ENCODE measurements at places on chromosomes 6 and 20.

DNA sequence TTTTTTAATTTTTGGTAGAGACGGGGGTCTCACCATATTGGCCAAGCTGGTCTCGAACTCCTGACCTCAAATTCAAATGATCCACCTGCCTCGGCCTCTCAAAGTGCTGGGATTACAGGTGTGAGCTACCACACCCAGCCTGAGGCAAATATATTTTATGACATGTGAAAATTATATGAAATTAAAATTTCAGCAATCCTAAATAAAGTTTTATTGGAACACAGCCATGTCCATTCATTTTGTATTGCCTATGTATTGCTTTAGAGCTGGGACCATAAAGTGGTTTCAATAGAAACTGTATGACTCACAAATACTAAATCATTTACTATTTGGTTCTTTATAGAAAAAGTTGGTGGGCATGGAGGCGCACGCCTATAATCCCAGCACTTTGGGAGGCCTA lies 32.0 kb upstream of the GCM1 start:
- no peaks in the 10 kb centered on the region for H3K36me3 ChIP-seq
- H3K27ac ChIP-seq: no peak overlapping the region
- peaks cover 2% of the 10 kb centered on the region for H3K4me1 ChIP-seq
- no peak for DNase-seq
- no peak overlapping the region for H3K4me3 ChIP-seq
- H3K27me3 ChIP-seq: no peaks in the 10 kb centered on the region

DNA sequence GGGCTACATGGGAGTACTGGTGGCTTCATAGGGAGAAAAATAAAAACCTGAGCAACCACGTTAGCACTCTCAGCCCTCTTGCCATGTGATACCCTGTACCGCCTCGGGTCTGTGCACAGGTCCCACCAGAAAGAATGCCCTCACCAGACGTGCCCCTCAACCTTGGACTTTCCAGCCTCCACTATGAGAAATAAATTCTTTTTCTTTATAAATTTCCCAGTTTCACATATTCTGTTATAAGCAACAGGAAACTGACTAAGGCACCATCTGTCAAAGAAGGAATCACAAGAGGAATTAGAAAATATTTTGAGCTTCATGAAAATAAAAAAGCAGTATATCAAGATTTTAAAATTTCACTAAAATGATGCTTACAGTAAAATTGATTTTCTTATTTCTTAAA lies 168.4 kb upstream of the BMP5 start:
- no peak for DNase-seq
- H3K27ac ChIP-seq: no peak overlapping the region
- no peaks in the 10 kb centered on the region for H3K4me1 ChIP-seq
- no peaks in the 10 kb centered on the region for H3K27me3 ChIP-seq
- no peak overlapping the region for H3K4me3 ChIP-seq

GRCh38 chr6:28003661-28004060 lies 46.6 kb downstream of the OR2B6 start:
- no peak for DNase-seq
- no peak overlapping the region for H3K27ac ChIP-seq
- no peaks in the 10 kb centered on the region for H3K36me3 ChIP-seq
- H3K4me3 ChIP-seq: no peak overlapping the region

- H3K36me3 ChIP-seq: no peaks in the 10 kb centered on the region
- DNase-seq: no peak
- no peaks in the 10 kb centered on the region for H3K27me3 ChIP-seq
- H3K4me3 ChIP-seq: no peak overlapping the region
- no peak overlapping the region for H3K27ac ChIP-seq
Measured at GRCh38 chr6:55997223-55997874, 122.0 kb upstream of the BMP5 start.

DNA sequence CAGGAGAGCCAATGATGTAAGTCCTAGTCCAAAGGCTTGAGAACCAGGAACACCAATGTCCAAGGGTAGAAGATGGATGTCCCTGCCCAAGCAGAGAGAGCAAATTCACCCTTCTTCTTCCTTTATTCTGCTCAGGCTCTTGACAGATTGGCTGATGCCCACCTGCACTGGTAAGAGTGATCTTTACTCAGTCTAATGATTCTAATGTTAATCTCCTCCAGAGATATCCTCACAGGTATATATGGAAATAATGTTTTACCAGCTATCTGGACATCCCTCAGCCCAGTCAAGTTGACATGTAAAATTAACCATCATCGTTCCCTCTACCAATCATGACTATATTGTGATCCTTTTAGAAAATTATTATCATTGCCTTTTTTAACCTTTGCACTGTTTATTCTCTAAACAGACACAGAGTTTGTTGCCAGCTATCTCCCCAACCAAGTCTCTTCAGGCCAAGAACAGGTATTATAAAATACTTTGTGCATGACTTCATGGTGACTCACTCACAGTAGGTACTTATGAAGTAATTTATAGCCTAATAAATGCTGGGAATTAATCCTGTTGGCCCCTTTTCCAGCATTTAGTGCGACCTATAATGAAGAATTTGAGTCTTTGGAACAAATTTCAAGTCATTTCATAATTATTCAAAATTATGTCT lies 26.2 kb upstream of the TSHZ2 start:
- peaks cover 2% of the 10 kb centered on the region for H3K4me1 ChIP-seq
- H3K36me3 ChIP-seq: no peaks in the 10 kb centered on the region
- H3K27ac ChIP-seq: no peak overlapping the region
- DNase-seq: no peak
- no peak overlapping the region for H3K4me3 ChIP-seq

- no peak overlapping the region for H3K27ac ChIP-seq
- DNase-seq: no peak
- H3K4me1 ChIP-seq: no peaks in the 10 kb centered on the region
- no peaks in the 10 kb centered on the region for H3K27me3 ChIP-seq
- H3K4me3 ChIP-seq: no peak overlapping the region
- H3K36me3 ChIP-seq: no peaks in the 10 kb centered on the region
Measured at GRCh38 chr6:170047823-170048222, 243.1 kb downstream of the DLL1 start.

- no peak for DNase-seq
- H3K36me3 ChIP-seq: no peaks in the 10 kb centered on the region
- H3K27ac ChIP-seq: no peak overlapping the region
- no peaks in the 10 kb centered on the region for H3K4me1 ChIP-seq
Measured at GRCh38 chr6:3609388-3609787, 142.1 kb downstream of the PXDC1 start.

- no peaks in the 10 kb centered on the region for H3K4me1 ChIP-seq
- no peak for DNase-seq
- no peak overlapping the region for H3K4me3 ChIP-seq
- H3K27me3 ChIP-seq: no peaks in the 10 kb centered on the region
Measured at GRCh38 chr20:32871627-32872160, 13.0 kb downstream of the EFCAB8 start.

GRCh38 chr6:158737710-158738615 lies 81.2 kb downstream of the EZR start:
- H3K27ac ChIP-seq: no peak overlapping the region
- H3K4me3 ChIP-seq: no peak overlapping the region
- no peaks in the 10 kb centered on the region for H3K4me1 ChIP-seq

- peak overlapping the region; percentile 78 for H3K4me3 ChIP-seq
- no peaks in the 10 kb centered on the region for H3K27me3 ChIP-seq
- DNase-seq: no peak
- H3K36me3 ChIP-seq: peaks cover 6% of the 10 kb centered on the region
Measured at GRCh38 chr20:25622450-25623224, 1.2 kb downstream of the NANP start.

DNA sequence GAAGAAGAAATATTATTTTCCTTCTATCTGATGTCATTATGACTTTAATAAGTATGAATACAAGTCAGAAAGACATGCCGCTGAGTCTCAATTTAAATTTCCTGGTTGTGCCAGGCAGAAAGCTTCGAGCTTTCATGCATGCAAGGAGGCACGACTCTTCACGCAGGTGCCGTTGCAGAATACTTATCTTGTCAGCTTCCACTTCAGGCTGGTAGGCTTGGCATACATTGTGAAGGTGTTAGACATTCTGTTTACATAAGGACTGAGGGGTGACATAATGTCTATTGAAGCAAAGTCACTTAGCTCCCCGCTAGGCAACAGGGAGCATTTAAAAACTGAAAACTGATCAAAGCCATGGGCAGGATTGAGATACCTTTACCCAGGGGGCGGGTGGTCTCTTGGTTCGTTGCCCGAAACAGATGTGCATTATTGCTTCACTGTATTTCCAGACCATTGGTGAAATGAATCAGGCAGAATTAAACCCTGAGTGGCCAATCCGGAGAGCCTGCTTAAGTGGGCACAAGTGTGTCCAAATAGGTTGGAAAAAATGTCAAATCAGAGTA lies 16.4 kb downstream of the BMP6 start:
- DNase-seq: no peak
- no peak overlapping the region for H3K4me3 ChIP-seq
- no peaks in the 10 kb centered on the region for H3K36me3 ChIP-seq
- peaks cover 17% of the 10 kb centered on the region for H3K27me3 ChIP-seq
- no peak overlapping the region for H3K27ac ChIP-seq
- H3K4me1 ChIP-seq: no peaks in the 10 kb centered on the region

GRCh38 chr6:88867841-88868731 lies 95.3 kb downstream of the RNGTT start:
- H3K27ac ChIP-seq: no peak overlapping the region
- no peaks in the 10 kb centered on the region for H3K27me3 ChIP-seq
- no peak overlapping the region for H3K4me3 ChIP-seq

GRCh38 chr20:23022849-23023248 lies 12.3 kb upstream of the SSTR4 start:
- no peak overlapping the region for H3K27ac ChIP-seq
- H3K4me3 ChIP-seq: no peak overlapping the region
- DNase-seq: no peak
- H3K4me1 ChIP-seq: no peaks in the 10 kb centered on the region

DNA sequence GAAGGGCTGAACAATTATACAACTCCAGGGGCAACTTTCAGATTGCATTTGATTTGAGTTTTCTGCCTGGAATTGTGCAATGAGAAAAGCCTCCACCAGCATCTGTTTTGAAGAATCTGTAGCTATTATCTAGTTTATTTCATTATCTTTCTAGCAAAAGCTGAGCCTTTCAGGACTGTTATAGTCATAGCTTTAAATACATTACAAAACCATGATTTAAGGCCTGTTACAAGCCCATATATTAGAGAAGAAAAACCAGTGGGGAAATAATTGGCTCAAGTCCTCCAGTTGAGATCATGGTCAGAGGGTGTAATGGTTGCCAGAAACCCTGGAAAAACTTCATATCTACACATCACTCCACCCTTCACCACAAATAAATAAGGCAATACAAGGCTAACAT lies 676.2 kb downstream of the HDGFL1 start:
- H3K4me1 ChIP-seq: no peaks in the 10 kb centered on the region
- no peaks in the 10 kb centered on the region for H3K27me3 ChIP-seq
- no peak for DNase-seq
- H3K4me3 ChIP-seq: no peak overlapping the region

DNA sequence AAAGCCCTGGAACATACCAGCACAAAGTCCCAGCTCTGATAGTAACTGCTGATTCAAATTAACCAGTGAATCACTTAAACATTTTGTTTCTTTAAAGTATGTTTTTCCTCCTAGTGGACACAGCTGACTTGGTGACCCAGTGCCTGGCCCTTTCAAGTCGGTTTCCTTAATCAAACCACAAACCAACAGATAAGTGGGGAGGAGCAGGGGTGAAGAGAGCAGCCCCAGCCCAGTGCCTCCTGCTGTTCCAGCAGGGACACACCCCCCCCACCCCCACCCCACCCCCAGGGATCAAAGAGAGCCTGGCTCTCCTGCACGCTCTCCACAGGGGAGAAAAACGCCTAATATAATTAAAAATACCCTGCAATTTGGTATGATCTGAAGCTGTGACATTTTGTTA lies 55.4 kb upstream of the TBXT start:
- peaks cover 8% of the 10 kb centered on the region for H3K4me1 ChIP-seq
- peaks cover 26% of the 10 kb centered on the region for H3K27me3 ChIP-seq
- no peaks in the 10 kb centered on the region for H3K36me3 ChIP-seq
- H3K27ac ChIP-seq: no peak overlapping the region
- H3K4me3 ChIP-seq: no peak overlapping the region
- DNase-seq: no peak

DNA sequence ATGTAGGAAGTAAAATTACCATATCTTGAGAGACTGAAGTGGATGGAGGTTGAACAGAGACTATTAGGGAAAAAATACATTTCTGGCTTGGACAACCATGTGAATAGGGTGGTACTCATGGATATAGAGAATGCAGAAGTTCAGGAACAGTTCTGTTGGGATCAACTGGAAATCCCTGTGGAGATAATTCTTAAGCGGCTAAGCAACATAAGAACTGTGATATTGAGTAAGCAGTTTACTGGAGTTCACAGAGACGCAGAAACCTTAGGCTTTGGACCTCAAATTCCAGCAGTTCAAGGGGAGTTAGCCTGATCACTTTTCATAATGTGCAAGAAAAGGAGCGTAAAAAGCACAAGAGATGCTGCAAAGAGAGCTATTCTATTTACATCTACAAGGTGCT lies 23.6 kb upstream of the SLC17A4 start:
- peaks cover 36% of the 10 kb centered on the region for H3K27me3 ChIP-seq
- no peaks in the 10 kb centered on the region for H3K36me3 ChIP-seq
- H3K27ac ChIP-seq: no peak overlapping the region
- H3K4me3 ChIP-seq: no peak overlapping the region
- H3K4me1 ChIP-seq: no peaks in the 10 kb centered on the region

GRCh38 chr6:10838794-10839333 lies 525 bp upstream of the MAK start:
- H3K27ac ChIP-seq: peak overlapping the region; percentile 98
- DNase-seq: peak; percentile 63
- peak overlapping the region; percentile 73 for H3K4me3 ChIP-seq
- peaks cover 45% of the 10 kb centered on the region for H3K27me3 ChIP-seq
- H3K36me3 ChIP-seq: peaks cover 7% of the 10 kb centered on the region
- peaks cover 31% of the 10 kb centered on the region for H3K4me1 ChIP-seq

GRCh38 chr20:41379551-41379950 lies 12.9 kb upstream of the EMILIN3 start:
- H3K4me3 ChIP-seq: no peak overlapping the region
- DNase-seq: no peak
- no peak overlapping the region for H3K27ac ChIP-seq
- no peaks in the 10 kb centered on the region for H3K36me3 ChIP-seq

DNA sequence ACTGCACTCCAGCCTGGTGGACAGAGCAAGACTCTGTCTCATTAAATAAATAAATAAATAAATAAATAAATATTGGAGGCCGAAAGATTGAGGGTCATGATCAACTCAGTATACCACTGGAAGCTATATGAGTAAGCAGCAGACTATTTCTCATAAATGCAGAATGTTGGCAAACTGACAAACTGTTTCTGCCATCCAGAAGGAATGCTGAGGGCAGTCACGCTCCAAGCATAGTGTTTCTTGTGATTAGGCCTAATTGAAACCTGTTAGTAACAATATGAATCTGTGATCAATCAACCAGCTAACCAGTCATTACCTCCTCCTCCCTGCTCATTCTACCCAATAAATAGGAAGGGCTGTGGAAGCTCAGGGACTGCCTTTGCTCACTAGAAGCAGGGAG lies 15.2 kb upstream of the KCNK15 start:
- H3K4me3 ChIP-seq: no peak overlapping the region
- DNase-seq: no peak
- no peaks in the 10 kb centered on the region for H3K36me3 ChIP-seq
- H3K27me3 ChIP-seq: no peaks in the 10 kb centered on the region
- peaks cover 12% of the 10 kb centered on the region for H3K4me1 ChIP-seq
- no peak overlapping the region for H3K27ac ChIP-seq

Measured in activated CD4-positive, alpha-beta memory T cell treated with anti-CD3 and anti-CD28 coated beads for 36 hours (primary cell).